ENCODE measurements at places on chromosomes 4 and X.
A peak's percentile ranks its signal among the peaks of the same experiment; 100 is the strongest.

- no peak for DNase-seq
Observed at GRCh38 chr4:159229164-159229563, 126.3 kb downstream of the RAPGEF2 start.

DNA sequence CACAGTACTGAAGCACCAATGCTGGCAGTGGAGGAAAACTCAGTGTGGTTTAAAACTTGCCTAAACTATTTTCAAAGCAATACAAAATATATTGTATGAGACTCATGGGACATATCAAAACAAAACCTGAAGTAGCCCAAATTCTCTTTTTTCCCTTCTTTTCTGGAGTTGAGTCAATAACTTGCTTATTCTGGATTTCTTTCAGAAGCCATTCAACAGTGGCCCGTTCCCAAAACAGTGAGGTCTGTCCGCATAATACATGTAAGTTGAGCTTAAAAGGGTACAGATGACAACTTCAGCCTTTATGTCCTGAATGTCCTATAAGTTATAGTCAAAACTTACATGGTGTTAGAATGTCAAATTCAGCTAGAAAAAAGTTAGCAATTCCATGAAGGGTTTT, 100.8 kb downstream of the SHISA3 start:
- DNase-seq = no peak

DNA sequence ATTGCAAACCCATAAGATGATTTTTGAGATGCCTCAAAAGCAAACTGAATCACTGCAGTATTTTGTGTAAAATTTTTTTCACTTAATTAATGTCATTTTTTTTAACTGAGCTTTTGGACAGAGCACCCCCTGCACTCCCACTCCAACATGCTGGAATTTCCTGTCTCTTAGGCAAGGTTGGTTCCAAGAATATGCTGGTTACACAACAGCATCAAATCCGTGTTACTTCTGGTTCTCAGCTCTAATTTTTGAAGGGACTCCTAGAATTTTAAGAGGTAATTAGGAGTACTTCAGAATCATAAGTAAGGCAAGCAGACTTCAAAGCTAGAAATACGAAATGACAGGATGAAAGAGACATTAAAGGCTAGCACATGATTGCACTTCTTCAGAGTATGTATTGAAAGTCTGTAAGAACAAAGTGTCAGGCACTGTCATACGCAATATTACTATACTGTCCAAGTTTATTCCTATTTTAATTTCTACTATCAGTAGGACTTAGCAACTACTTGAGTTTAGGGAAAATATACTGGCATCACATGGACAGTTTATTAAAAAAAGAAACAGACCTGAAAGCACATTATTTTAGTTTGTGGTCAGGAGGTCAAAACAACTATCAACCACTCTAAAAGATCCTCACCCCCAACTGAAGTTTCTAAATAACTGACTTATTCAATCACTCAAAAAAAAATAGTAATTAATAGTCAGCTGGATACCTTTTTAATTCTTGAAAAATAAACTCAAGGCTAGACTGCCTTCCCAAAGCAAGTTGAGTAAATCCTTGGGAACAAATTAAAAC, 1.6 kb upstream of the JCHAIN start:
- DNase-seq = no peak

- DNase-seq = no peak
Observed at GRCh38 chr4:113790478-113790877, 28.9 kb upstream of the CAMK2D start.

- DNase-seq = no peak
Observed at GRCh38 chr4:4642496-4643000, 100.7 kb upstream of the STX18 start.

DNA sequence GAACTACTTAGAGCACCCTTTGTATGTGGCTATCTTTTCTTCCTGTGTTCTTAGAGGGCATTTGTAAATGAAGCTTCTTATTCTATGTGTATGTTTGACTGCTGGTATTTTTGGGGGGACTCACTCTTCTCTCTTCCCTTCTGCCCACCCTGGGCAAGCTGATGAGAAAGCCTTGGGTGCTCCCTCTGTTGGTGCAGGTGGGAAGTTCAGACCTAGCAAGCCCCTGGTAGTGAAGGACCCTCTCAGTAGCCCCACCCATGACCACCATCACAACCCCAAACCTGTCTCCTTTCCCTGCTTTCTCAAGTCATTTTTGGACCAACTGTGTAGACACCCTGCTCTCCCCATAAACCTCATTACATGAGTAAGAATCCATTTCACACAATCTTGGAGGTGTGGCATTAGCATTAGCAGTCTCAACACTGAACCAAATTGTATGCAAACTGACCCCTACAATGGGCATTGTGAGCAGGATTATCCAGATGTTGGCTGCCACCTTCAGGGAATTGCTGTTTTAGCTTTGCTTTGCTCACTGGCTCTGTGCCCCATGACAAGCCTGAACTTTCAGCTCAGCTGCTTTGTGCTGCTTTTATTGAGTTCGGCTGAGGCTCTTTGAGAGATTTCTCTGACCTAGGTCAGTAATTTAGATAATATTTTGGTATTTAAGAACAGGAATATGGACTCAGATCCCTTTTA, 27.9 kb downstream of the TRIM61 start:
- DNase-seq = peak; percentile 57

DNA sequence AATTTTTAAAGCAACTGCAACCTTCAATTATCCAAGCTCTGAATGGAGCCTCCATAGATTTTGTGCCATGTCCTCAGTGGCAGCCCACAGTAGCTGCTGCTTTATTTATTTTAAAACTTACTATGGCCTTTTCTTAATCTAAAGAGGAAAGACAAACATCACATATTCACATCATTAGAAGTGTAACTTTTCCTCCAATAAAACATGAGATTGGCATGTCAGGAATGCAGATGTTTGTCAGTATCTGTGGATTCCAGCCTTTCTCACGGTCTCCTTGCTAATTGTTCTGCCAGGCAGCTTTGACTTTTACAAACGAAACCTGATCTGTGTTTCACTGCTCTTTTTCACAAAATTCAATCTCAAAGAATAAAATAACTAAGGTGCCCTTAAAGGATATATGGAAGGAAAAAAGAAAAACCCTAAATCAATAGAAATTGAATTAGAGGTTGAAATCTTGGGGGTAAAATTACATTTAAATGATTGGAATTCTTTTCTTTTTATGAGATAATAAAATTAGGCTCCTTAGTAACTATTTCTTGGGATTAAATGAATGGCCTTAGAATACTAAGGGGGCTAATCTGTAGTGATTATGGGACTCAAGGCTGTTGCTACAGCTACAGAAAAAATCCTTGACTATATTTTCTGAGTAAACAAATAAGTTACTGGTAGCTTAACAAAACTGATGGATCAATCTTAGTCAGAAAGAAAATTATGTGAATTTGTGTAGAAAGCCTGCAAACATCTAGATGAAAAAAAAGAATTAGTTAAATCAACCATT, 151.3 kb downstream of the RTL9 start:
- no peak for DNase-seq

DNA sequence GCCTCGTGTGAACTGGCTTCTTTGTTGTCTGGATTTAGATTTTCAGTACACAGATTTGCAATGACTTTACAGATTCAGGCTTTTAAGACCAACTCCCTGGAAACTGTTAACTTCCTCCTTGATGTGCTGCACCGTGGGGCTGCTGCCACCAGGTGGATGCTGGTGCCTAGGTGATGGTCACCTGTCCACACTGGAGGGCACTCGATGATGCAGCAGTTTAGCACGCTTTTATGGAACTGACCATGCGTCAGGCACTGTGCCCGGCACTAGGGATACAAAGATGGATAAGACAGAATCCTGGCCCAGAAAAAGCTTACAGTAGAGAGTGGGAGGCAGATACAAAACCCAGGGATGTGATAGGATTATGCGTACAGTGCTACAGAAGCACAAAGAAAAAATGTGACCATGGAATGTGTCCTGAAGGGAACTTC, 180.7 kb downstream of the CEP135 start:
- no peak for DNase-seq

- no peak for DNase-seq
Observed at GRCh38 chr4:162706632-162707031, 460.1 kb downstream of the NAF1 start.

- DNase-seq = no peak
Observed at GRCh38 chrX:24020306-24020876, 6.6 kb downstream of the KLHL15 start.

DNA sequence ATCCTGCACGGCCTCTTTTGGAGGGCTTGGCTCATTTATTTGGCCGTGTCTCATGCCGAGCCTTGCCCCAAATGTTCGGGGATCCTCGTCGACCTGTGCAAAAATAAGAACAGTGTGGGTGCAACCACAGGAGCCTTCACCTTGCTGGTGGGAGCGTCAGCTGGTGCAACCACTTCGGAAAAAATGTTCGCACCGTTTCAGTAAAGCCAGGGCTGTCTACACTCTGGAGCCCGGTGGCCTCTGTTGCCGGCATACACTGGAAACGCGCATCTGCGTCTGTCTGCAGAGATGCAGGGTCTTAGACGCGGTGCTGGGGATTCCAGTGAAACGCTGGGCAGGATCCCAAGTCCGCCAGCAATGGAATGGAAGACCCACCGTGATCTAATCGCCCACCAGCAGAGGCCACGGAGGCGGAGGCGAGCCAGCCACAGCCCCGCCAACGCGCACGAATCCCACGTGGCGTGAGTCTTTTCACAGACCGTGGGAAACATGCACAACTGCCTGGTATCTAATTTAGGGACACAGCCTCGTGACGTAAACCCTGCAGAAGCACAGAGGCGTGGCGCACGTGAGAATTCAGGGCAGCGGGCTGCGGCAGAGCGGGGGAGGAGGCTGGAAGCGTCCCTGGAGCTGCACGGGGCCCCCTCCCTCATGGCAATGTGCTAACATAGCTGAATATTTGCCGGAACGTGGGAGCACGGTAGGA, 13.8 kb upstream of the MXD4 start:
- DNase-seq = no peak

GRCh38 chr4:93394545-93395081, 433.9 kb upstream of the ATOH1 start:
- DNase-seq = no peak

DNA sequence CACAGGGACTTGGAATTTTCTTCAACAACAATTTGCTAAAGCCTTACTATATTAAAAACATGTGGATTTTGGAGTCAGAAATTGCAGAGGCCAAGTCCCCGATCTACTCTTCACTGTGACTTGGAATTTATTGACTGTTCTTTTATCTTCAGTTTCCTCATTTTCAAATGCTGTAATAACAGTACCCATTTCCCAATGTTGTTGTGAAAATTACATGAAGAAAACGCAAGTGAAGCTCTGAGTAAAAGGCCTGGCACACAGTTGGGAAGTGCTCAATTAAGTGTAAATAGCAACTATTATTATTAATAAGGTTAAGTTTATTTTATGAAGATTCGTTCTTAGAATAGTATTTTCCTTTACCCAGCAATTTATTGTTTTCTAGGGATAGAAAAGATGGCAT, 15.7 kb downstream of the STBD1 start:
- no peak for DNase-seq

DNA sequence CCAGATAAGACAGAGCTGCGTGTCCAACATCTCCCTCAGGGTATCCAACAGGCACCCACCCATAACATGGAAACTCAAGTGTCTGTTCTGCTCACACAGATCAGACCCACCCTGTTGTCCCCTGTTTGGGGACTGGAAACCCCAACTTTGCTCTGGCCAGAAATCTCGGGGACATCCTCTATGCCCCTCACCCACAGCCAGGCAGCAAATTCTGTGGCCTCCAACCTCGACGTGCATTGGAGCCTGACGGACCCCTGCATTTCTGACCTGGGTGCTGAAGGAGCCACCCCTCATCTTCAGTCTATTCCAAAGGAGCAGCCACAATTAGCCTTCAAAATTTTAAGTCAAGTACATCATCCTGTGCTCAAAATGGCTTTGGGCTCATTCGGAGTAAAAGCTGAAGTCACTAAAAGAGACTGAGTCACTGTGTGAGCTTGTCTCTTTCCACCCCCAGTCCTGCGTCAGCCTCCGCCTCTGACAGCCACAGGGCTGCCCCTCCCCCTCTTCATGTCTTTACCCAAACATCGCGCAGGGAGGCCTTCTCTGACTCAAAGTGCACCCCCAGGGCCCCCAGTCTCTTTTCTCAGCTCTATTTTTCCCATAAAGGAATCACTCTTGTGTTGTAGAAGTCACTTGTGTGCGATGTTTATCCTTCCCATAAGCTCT, 24.4 kb upstream of the PDE6B start:
- no peak for DNase-seq

- peak; percentile 78 for DNase-seq
Observed at GRCh38 chr4:139666735-139667281, 1.2 kb downstream of the MGST2 start.

DNA sequence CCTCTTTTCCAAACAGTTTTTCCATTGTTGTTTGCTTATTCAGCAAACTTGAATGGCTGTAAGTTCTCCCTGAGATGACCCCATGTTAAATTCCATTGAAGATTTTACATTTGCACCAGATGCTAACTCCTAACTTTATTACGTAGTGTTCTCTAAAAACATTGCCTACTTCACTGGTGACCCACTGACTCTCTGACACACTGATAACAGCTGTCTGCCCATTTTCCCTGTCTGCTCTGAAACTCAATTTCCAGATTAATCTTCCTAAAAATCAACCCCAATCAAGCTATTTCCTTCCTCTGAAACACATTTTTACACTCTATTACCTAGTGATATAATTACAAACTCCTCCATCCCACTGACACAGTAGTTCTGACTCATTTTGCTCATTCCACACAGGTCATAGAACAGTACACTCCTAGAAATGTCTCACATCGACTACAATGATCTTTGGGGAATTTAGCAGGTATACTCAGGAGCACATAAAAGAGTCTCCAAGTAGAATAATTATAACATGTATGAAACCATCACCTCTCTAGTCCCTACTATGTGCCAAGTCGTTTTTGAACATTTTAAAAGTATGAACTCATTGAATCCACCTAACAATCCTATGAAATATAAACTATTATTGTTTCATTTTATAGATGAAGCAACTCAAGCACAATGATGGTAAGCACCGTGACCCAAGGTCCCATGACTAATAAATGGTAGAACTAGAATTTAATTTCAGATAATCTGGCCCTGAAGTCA, 210.9 kb downstream of the SLIT2 start:
- no peak for DNase-seq

GRCh38 chrX:134982748-134983147, 8.0 kb upstream of the SMIM10 start:
- no peak for DNase-seq

GRCh38 chrX:17564689-17565409, 172.4 kb upstream of the SCML1 start:
- no peak for DNase-seq

- no peak for DNase-seq
Observed at GRCh38 chrX:73847991-73848390, 285.0 kb downstream of the CHIC1 start.

DNA sequence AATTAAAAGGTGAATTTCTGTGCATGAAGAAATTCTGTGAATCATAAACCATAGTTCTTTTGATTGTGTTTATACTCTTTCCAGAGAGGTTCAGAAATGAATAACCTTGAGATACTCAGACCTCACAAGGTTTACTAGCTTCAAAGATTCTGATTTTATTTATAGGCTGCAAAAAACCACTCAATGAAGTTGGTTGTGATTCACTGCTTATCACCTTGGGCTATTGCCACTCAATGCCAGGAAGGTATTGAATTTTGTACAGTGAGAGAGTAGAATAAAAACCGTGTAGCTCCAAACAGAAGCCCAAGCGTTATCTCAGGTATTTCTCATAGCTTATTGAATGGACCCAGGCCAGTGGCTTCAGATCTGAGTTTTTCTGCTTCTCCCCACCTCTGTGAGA, 118.7 kb downstream of the FHIP1A start:
- no peak for DNase-seq

All from right hindlimb (tissue), 1 donor.